AG09309 (cell line): ENCODE measurements at places on chromosomes 4 and X.

DNA sequence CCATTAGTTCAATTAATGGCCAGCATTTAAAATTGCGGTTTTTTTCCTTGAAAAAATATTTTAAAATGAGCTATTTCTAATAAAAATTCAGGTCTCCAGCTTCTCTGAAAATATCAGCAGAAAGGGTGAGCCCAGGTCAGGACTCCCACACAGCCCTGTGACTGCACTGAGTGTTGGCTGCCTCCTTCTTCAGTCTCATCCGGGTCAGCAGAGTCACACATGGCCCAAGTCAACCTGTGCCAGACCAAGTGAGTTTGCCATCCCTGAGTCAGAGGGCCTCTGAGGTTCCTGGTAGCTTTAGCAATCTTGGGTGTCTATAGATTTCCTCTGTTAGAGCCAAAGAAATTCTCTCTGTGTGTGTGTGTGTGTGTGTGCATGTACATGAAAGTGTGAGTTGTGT is 22.1 kb upstream of the MSX1 start:
- no peak for DNase-seq

GRCh38 chrX:153638041-153638371 is 9.0 kb upstream of the DUSP9 start:
- no peak for DNase-seq

- no peak for DNase-seq
Observed at GRCh38 chr4:128582427-128582870, 227.1 kb upstream of the JADE1 start.

DNA sequence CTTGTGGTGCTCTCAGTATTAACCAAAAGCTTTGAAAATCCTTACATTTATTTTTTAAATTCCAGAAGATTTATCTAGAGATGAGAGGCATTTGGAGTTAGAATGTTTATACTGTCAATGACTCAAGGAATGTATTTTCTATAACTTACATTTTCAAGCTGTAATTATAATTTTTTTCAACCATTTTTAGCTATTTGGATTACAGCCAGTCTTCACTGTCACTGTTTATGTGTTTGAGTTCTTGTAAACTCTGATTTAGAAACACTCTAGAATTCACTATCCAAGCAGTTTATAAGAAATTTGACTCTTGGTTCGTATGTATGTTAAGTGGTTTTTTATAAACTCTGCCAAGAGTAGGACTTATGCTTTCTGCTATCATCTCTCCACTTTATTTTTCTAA is 36.7 kb upstream of the GUCY1A1 start:
- no peak for DNase-seq

GRCh38 chr4:1126506-1126905 is 13.1 kb upstream of the RNF212 start:
- DNase-seq: peak; percentile 5

DNA sequence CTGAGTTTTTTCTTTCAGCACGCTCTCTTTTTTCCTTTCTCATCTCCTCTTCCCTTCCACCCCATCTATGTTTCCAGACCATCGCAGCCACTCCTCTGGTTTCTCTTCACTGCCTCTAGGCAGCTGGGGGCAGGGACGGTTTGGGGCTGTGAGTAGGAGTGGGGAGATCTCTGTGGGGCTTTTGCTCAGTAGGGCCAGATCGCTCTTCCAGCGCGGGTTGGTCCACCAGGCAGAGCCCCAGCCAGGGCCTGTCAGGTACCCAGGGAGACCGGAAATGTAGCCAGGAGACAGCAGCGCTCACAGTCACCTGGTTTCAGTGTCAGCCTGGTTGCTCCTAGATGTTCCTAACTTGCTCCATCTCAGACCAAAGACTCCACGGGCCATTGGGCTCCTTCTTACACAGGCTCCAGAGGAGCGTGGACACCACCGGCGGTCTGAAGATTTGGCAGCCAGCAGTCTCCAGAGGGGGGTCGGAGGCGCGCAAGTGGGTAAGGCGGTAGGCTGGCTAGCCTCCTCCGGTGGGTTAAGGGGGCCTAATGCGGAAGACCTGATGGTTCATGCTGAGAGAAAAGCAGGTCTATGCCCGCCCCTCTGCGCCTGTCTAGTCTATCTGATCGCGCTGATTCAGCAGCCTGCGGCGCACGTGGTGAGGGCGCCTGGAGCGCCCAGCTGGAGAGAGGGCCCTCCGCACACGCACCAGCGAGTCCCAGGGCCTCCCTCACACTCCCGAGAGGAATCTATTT is 1.8 kb downstream of the FGF5 start:
- DNase-seq: no peak

DNA sequence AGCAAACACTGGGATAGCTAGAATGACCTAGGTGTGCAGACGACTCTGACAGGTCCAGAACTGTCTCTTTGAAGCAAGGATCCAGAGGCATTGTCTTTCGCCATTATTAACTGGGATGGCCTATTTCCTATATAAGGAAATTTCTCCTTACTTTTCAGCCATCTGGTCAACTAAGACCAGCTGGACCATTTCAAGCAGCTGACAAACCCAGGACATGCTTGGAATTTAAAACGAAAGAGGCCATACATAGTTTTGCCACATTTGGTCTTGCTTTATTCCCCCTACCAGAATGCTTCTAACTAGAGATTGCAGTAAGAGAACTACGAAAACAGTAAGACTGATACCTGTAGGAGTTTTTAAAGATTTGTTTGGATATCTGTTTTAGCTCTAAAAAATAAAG is 87.0 kb downstream of the GLRA2 start:
- DNase-seq: no peak

DNA sequence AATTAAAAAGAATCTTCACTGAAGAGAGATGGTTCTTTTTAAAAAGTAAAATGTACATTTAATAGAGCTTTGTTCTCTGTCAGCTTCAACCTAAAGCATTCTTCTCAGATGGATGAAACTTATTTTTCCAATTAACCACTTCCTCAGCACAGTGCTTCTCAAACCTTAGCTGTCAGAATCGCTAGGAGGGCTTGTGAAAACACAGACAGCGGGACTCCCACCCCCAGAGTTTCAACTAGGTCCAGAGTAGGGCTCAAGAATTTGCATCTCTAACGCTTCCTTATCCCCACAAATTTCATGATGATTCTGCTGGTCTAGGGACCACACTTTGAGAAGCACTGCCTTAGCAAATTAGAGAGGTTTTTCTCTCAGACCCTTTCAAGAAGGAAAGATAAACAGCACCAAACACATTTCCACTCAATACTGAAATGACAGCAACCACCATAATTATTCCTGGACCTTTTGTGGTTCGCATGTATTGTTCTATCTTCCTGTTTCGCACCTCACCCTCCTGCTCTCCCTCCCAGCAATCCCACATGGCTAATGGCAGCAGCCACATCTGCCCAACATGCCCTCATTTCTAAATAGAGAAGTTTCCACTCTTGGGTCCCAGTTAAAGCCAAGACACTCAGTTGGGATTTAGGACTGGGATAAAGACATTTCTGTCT is 73.2 kb downstream of the ZNF827 start:
- DNase-seq: no peak
